ENCODE measurements at places on chromosomes 11 and 22.
A peak's percentile ranks its signal among the peaks of the same experiment; 100 is the strongest.

GRCh38 chr22:30705710-30706651, 11.3 kb downstream of the OSBP2 start:
- no peak for DNase-seq

- no peak for DNase-seq
Observed at GRCh38 chr11:81869351-81870065, 864.2 kb downstream of the FAM181B start.

DNA sequence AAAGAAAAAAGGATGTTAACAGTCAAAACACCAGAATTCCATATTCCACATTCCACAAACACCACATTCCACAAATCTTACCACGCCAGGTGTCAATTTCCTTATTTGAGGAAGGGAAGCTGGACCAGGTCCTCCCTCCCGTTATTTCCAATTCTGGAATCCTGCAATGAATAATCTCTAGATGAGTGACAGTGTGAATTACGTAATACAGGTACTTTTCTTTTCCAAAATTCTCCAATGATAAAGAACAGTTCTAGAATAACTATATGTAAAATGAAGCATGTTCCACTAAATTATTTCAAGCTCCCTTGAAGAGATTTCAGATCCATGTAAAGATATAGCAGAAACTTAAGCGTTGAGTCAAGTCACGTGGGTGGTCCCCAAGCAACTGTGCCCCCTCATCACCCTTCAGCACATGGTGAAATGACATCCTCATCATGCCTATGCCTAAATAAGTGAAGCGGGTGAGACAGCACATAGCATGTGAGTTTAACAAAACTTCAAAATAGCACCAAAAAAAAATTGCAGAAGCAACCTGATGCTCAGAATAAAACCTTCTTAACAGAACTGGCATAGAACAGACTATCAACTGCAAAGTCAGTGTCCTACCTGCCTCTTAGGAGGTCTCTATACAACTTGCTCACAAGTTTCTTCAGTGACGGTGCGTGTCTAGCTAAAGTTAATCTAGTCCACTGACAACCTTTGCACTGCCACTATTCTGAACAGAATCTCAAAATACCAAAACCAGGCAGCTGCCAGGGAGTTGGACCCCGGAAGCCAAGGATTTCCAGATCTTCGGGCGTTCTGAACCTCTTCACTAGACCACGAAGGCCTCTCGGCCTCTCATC, 876 bp downstream of the NFRKB start:
- peak; percentile 41 for DNase-seq

- DNase-seq = no peak
Observed at GRCh38 chr11:28049338-28050216, 58.4 kb downstream of the KIF18A start.

DNA sequence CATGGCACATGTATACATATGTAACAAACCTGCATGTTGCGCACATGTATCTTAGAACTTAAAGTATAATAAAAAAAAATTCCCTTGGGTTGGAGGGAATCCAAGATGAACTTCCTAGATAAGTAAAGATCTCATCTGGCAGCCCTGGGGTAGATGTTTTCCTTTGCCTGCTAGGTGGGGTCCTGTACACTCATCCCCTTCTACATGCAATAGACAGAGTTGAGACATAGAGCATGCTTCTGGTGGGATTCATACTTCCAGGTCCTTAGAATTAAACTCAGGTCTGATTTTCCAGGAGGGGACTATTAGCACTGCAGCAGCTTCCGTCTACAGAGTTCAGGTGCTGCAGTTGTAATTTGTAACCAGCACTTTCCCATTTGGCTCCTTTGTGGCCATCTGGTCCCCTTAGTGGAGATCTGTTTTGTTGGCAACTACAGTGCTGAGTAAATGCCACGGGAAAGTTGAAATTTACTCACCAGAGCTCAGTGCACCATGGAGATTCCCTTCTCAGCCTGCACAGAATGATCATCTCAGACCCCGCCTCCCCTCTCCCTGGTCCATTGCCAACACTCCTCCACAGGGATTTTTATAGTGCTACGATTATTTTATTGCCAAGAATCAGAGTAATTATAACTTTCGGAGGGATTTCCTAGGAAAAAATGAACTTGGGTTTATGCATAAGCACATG, 220.1 kb upstream of the E2F8 start:
- no peak for DNase-seq

DNA sequence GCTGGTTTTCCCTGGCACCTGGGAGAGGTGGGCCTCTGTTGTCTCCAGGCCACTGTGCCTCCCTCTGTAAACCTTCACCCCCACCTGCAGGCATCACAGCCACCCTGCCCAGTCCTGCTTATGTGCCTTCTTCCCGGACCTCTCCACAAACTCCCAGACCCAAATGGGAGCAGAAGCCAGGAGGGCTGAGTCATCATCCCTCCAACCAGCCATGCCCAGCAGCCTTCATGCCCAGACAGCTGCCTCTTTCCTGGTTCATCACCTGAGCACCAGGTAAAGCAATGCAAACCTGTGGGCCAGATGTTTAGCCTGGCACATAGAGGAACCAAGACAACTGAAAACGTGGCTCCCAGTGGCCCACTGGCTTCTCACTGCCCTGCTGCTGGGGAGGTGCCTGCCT, 2.1 kb upstream of the TMPRSS4 start:
- DNase-seq = no peak

- no peak for DNase-seq
Observed at GRCh38 chr11:107713009-107713408, 1.2 kb upstream of the SLN start.
